Endodermal cell (in vitro differentiated cells): ENCODE measurements at places on chromosomes 7 and 10. TPM values are rescaled to one million over a fixed set of nuclear protein-coding genes. Genes with fewer than 3 reads are reported as not detected.

- H3K4me3 ChIP-seq = no peak overlapping the region
- H3K36me3 ChIP-seq = peaks cover 7% of the 10 kb centered on the region
- peaks cover 37% of the 10 kb centered on the region for H3K4me1 ChIP-seq
- DNase-seq = peak; percentile 27
- H3K27ac ChIP-seq = no peak overlapping the region
These were observed 3.7 kb downstream of the ITPRIP start for GRCh38 chr10:104334561-104334960.

GRCh38 chr7:38049679-38050078 is 128.4 kb upstream of the STARD3NL start:
- no peaks in the 10 kb centered on the region for H3K36me3 ChIP-seq
- no peak overlapping the region for H3K4me3 ChIP-seq
- H3K4me1 ChIP-seq = no peaks in the 10 kb centered on the region
- H3K27ac ChIP-seq = no peak overlapping the region
- no peaks in the 10 kb centered on the region for H3K27me3 ChIP-seq

DNA sequence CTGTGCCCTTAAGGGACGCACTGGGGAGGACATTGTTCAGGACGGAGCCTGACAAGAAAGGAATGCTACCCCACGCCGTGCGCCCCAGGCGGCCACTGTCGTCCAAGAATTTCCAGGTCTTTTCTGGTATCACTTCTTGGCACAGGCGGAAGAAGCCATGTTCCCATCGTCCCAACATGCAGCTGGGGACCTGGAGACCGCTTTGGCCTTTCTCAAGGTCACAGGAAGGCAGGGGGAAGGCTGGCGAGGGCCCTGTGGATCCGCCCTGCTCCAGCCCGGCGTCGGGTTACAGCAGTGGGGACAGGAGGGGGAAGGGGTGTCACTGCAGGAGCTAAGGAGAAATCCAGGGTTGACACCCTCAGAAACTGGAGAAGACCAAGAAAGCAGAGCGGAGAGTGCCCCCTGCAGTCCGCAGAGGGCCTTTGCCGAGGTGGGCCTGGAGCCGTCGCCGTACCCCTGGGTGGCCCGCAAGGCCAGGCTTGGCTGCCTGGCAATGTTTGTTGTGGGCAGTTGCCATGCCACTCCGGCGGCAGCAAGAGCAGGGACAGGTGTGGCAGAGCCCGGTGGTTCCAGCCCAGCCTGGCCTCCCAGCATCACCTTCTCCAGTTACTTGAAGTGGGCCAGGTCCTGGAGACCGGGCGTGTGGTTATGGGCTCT is 104.1 kb downstream of the LHPP start:
- no peak overlapping the region for H3K4me3 ChIP-seq
- no peak overlapping the region for H3K27ac ChIP-seq
- H3K4me1 ChIP-seq = peaks cover 6% of the 10 kb centered on the region

- H3K4me3 ChIP-seq = no peak overlapping the region
- no peaks in the 10 kb centered on the region for H3K36me3 ChIP-seq
- H3K27ac ChIP-seq = no peak overlapping the region
- no peak for DNase-seq
These were observed 39.9 kb upstream of the GOT1 start for GRCh38 chr10:99470327-99470726.

DNA sequence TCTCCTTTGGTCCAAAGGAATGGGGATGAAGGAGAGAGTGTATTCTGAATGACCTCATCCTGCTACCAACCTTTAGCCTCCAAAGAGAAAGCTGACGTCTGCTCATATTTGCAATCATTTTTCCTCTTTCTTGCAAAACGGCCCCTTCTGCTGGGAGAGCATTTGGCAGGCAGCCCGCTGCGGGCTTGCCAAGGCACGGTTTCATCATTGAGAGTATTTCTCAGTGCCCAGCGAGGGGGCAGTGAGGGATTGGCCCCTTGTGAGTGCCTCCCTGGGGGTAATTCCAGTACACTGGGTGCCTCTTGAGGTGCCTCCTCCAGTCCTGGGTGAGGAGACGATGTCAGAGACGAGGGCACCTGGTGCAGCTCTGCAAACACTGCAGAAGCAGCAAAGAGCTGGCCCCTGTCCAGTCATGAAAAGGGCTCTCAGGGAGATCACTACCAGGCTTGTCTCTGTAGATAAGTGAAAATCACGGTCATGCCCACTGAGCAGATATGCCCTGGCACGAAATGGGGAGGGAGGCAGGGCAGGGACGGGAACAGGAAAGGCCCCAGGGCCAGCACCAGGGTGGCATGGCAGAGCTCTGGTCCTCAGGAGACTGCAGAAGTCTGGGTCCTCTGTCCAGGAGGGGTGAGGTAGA is 48.7 kb upstream of the SHH start:
- DNase-seq = peak; percentile 32
- H3K4me3 ChIP-seq = no peak overlapping the region
- H3K36me3 ChIP-seq = no peaks in the 10 kb centered on the region
- H3K27ac ChIP-seq = no peak overlapping the region

- H3K27me3 ChIP-seq = no peaks in the 10 kb centered on the region
- no peak overlapping the region for H3K27ac ChIP-seq
- no peak overlapping the region for H3K4me3 ChIP-seq
- H3K36me3 ChIP-seq = no peaks in the 10 kb centered on the region
- H3K4me1 ChIP-seq = peaks cover 13% of the 10 kb centered on the region
These were observed 263.5 kb upstream of the PODXL start for GRCh38 chr7:131819891-131820290.

GRCh38 chr7:18577096-18577771 is 81.7 kb downstream of the HDAC9 start:
- no peaks in the 10 kb centered on the region for H3K36me3 ChIP-seq
- no peaks in the 10 kb centered on the region for H3K27me3 ChIP-seq
- no peak overlapping the region for H3K27ac ChIP-seq
- H3K4me3 ChIP-seq = no peak overlapping the region
- no peak for DNase-seq

- peaks cover under 1% of the 10 kb centered on the region for H3K27me3 ChIP-seq
- H3K4me1 ChIP-seq = peaks cover 3% of the 10 kb centered on the region
- DNase-seq = no peak
- H3K27ac ChIP-seq = no peak overlapping the region
These were observed 8.2 kb upstream of the FAS start for GRCh38 chr10:88982366-88982765.

DNA sequence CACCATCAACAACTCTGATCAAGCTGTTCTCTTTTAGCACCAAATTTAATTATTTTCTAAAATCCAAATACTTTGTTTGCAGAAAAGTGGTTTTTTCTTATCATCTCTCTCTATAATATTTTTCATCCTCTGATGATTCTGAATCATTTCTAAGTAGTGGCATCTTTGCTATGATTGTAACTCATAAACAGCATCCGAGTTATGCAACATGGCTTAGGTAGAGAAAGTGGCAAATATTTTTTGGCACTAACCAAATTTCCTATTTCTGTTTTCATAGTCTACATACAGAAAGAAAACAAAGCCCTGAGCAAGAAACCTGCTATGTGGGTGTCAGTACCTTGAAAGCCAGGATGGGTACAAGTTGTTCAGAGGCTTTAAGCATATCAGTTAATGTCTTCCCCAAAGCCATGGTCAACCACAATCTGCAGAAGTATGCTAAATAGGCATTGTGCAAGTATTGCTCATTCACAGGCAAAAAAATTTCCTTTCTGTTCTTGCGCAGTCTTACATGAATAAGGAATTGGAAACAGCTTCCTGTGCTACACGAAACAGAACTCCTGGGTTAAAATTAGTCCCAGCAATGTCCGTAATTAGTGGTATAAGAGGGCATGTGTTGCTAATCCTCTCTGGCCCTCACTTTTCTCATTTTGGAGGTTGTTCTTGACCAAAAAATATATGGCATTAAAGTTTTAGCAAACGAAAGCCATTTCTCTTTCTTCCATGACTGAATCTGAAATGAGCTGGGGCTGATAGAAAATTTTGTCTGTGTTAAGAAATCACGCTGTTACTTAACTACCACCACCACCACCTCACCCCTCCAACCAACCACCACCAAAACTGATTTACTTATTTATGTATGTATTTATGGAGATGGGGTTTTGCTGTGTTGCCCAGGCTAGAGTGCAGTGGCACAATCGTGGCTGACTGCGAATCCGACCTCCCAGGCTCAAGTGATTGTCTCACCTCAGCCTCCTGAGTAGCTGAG is 325.6 kb upstream of the MAGI2 start:
- H3K27ac ChIP-seq = no peak overlapping the region
- no peaks in the 10 kb centered on the region for H3K4me1 ChIP-seq
- no peak overlapping the region for H3K4me3 ChIP-seq
- DNase-seq = no peak
- H3K27me3 ChIP-seq = no peaks in the 10 kb centered on the region
- no peaks in the 10 kb centered on the region for H3K36me3 ChIP-seq

- DNase-seq = no peak
- H3K36me3 ChIP-seq = no peaks in the 10 kb centered on the region
- H3K27ac ChIP-seq = no peak overlapping the region
These were observed 1.8 kb downstream of the ZNF248 start for GRCh38 chr10:37855636-37856035.

DNA sequence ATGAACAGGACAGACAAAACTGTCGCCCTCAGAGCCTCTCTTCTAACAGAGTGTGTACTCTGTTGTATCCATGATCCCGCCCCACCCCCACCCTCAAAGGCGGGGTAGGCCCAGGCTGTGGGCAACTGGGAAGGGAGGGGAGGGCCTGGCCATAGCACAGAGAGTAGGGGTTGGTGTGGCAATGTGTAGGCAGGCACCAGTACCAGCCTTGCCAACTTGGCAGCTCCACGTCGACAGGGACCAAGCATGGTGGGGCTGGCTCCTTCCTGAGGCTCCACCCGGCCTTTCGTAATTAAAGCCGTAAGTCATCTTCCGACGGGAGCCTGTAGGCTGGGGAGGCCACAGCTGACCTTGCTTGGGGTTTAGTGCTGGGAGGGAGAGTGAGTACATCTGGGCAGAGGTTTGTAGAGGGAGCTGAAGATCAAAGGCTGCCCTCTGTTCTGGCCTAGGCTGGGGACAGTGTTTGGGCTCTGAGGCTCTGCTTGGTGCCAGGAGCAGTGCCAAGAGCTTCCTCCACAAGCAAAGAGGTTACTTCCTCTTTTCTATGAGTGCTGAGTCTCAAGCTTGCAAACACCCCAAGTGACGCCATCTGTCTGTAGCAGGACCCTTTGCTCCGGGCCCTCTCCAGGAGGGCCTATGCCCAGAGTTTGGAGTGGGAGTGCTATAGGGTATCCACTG is 121.6 kb downstream of the C10orf105 start:
- H3K27me3 ChIP-seq = no peaks in the 10 kb centered on the region
- no peaks in the 10 kb centered on the region for H3K4me1 ChIP-seq
- no peaks in the 10 kb centered on the region for H3K36me3 ChIP-seq
- H3K4me3 ChIP-seq = no peak overlapping the region
- DNase-seq = no peak

- no peaks in the 10 kb centered on the region for H3K36me3 ChIP-seq
- no peak overlapping the region for H3K4me3 ChIP-seq
- H3K27me3 ChIP-seq = no peaks in the 10 kb centered on the region
- DNase-seq = peak; percentile 59
These were observed 14.2 kb downstream of the ANK3 start for GRCh38 chr10:60375293-60376004.

DNA sequence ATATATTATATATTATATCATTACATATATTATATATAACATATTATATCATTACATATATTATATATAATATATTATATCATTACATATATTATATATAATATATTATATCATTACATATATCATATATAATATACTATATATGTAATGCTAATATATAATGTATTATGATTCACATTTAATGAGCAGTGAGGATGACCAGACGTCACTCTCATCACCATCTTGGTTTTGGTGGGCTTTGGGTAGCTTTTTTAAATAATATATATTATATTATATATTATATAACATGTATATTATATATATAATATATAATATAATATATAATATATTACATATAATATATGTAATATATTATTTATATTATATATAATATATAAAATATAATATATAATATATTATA is 1189.4 kb upstream of the AUTS2 start:
- no peak for DNase-seq
- H3K36me3 ChIP-seq = no peaks in the 10 kb centered on the region
- no peaks in the 10 kb centered on the region for H3K27me3 ChIP-seq
- no peak overlapping the region for H3K4me3 ChIP-seq
- no peaks in the 10 kb centered on the region for H3K4me1 ChIP-seq
- H3K27ac ChIP-seq = no peak overlapping the region

GRCh38 chr7:55964261-55965099 is at the start of gene NIPSNAP2:
NIPSNAP2 (plus strand) TSS chr7:55964585; CDS start chr7:55964610, 25 bp downstream.
- peaks cover 11% of the 10 kb centered on the region for H3K27me3 ChIP-seq
- H3K36me3 ChIP-seq = peaks cover 6% of the 10 kb centered on the region
- DNase-seq = peak; percentile 90
- no peaks in the 10 kb centered on the region for H3K4me1 ChIP-seq
- H3K27ac ChIP-seq = peak within 1 kb of the TSS; percentile 66

DNA sequence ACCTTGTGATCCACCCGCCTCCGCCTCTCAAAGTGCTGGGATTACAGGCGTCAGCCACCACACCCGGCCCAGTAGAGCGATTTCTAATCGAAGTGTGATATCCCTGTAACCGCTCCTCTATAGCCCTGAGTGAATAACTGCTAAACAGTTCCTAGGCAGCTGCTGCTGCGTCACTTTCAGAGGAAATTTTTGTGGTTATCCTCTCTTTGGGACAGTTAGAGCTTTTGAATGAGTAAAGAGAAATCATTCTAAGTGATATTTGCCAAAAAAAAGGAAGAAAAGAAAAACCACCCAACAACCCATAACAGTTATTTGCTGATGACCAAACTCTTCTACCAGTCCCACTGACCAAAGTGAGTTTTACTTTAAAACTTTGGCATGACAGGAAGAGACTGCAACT is 59.9 kb downstream of the MKX start:
- H3K4me3 ChIP-seq = no peak overlapping the region
- H3K36me3 ChIP-seq = no peaks in the 10 kb centered on the region

DNA sequence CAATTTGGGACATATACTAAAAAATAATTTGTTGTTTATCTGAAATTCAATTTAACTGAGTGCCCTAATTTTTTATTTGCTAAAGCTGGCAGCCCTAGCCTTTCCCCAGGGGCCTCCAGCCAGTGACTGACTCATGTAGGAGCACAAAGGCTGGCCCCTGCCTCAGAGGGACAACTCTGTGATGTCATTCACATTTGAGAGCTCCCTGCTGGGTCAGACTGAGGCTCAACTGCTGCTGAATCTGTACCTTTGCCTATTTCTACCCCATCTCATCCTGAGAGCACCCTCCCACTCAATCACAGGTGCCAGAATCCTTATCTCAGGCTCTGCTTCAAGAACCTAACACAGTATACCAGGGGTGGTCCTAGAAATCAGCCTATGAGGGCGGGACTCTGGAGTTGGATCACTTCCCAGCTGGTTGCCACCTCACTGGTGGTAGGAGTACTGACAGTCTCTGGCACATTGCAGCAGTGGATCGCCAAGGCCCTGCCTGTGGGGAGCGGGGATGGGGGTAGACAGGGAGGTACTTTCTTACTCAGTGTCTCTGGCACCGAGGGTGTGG is 11.6 kb downstream of the GCK start:
- H3K36me3 ChIP-seq = no peaks in the 10 kb centered on the region
- no peak overlapping the region for H3K27ac ChIP-seq
- peaks cover 4% of the 10 kb centered on the region for H3K27me3 ChIP-seq
- no peak overlapping the region for H3K4me3 ChIP-seq

MYO1G gene
- total RNA-seq = 0.25 and 0.33 TPM in 2 replicates

TSC22D4 gene
- total RNA-seq = 30.9 to 54.3 TPM (median 31.7 TPM) in 3 replicates

FKBP6 gene
- total RNA-seq = not detected in 3 replicates

NAT16 gene
- 0.20 TPM in 1 of 2 replicates, not detected in the other for total RNA-seq

CCT6A gene
- 227 and 230 TPM in 2 replicates for total RNA-seq

SLC26A5 gene
- 0.35 TPM in 1 of 2 replicates, not detected in the other for total RNA-seq
